ENCODE measurements at places on chromosomes 7 and 10.

DNA sequence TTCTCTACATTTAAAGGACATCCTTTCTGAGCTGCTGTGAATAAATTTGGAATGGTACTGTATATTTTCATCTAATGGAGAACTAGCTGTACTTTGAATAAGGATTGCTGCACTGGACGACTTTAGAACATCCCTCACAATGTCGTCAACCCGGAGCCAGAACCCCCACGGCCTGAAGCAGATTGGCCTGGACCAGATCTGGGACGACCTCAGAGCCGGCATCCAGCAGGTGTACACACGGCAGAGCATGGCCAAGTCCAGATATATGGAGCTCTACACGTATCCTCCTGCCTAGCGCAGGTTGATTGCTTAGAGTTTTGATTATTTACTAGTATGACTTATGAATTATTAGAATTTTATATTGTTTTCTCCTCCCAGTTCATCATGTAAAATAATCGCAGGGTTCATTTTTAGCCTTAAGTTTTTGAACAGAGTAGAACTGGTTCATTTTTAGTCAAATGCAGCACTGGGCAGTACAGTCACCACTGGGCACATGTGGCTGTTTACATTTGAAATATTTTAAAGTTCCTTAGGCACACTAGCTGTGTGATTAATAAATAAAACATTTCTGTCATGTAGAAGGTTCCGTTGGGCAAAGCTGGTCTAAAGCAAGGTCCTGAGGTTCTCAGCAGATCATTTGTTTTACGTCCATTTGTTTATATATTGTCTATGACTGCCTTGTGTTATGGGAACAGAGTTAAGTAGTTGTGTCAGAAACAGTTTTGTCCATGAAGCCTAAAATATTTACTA, 31.5 kb downstream of the CUL1 start:
- DNase-seq, result no peak

DNA sequence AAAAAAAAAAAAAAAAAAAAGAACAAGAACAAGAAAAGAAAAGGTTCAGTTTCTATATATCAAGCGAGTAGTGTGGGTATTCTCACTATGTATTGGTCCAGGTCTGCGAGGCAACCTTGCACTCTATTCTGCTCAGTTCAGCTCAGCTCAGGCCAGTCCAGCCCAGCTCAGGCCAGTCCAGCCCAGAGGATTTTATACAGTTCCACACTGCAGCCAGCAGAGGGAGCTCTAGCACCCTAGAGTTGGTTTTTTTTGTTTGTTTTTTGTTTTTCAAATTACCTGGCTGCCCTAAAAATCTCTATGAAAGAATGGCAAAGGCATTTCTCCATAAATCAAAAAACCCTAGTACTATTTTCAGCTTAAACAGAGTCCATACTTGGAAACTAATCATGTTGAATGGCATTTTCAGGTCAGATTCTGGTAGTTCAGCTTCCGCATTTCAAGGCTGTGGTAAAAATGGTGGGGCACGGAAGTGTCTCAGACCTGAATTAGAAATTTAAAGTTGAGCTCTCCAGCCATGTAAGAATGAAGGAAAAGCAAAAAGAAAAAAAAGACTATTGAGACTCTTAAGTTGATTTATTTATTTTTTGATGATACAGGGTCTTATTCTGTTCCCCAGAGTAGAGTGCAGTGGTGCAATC, 55.2 kb upstream of the GSDME start:
- DNase-seq, result no peak

DNA sequence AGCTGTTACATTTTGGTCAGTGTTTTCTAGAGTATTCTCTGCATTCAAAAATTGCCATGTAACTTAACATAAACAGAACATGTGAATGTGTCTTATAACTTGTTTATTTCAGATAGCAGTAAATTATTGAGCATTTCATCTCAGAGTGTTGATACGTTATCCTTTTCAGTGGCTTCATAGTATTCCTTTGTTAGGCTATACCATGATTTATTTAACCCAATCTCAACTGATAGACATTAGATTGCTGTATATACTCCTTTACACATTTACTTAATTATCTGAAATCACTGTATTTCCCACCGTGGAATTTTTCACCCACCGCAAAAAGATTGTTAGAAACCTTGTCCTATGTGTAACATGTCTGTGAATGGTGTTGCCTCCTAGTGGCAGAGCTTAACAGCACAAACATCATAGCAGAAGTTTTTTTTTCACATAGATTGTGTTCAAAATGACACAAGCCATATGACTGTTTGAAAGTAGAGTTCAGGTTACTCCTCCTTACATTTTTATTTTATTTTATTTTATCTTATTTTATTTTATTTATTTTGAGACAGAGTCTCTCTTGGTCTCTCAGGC, 21.4 kb downstream of the SLF2 start:
- DNase-seq, result no peak

DNA sequence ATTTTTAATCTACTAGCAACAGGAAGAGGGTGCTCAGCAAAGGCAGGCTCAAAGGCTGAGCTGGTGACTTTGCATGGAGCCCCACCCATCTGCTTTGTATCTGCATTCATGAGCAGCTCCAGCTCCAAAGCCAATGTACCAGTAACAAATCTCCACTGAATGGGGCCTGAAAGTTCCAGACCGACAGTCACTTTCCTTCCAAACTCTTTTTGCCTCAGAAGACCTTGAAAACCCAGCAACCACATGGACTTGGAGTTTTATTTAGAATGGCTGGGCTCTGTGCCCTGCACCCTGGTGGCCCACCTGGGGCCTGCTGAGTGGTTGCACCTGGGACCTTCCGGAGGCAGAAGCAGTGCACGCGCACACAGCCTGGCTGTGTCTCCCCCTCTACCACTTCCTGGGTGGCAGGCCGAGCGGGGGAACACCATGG, 195.0 kb upstream of the PLXNA4 start:
- DNase-seq, result no peak

GRCh38 chr7:101990811-101991418, 173.5 kb downstream of the CUX1 start:
- DNase-seq, result no peak

GRCh38 chr7:16989811-16990413, 108.1 kb upstream of the AGR3 start:
- no peak for DNase-seq

DNA sequence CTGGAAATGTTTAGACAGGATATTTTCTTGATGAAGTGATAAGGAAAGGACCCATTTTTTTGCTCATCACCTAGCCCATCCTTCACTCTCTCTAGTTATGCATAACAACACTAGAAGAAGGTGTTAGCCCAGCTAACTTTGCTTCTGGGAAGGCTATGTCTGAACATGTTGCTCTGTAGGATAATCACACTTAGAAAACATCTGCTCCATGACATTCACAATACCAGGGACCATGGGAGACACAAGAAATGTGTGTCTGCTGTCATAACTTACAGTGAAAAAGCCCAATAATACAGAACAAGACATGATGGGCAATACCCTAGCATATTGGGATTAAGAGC, 13.9 kb upstream of the ZNF282 start:
- DNase-seq, result no peak

- no peak for DNase-seq
These were observed 1.3 kb downstream of the ANXA11 start for GRCh38 chr10:80203835-80204676.

DNA sequence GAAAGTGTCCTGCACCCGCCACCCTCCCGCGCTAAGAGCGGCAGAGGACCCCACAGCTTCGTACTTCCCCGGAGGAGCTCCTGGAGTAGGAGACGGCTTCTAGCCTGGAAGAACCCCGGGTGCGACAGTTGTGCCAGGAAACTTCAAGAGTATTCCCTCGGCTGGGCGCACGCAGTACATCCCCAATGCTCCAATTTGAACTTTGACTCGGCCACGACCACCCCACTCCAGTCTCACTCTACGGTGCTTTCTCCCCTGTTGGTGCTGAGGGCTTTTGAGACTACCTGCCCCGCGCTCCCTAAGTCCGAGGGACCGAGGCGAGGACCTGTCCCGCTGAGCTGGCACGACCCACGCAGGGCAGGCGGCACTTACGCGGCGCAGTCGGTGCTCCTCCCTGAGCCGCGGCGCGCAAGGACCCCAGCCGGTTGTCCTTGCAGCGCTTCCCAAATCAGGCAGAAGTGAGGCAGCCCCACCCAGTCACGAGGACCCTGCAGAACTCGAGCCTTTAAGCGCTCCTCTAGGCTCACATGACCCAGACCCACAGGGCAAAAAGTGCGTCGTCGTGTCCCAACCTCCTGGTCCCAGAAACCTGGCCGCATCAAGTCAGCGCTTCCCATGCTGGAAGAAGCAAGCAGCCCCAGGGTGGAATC, at the start of gene CPVL:
Gene CPVL (minus strand): TSS at position 481 of the 650 bp plus-strand sequence. CDS start 25,476 bp downstream, outside the sequence.
- peak; percentile 84 for DNase-seq

DNA sequence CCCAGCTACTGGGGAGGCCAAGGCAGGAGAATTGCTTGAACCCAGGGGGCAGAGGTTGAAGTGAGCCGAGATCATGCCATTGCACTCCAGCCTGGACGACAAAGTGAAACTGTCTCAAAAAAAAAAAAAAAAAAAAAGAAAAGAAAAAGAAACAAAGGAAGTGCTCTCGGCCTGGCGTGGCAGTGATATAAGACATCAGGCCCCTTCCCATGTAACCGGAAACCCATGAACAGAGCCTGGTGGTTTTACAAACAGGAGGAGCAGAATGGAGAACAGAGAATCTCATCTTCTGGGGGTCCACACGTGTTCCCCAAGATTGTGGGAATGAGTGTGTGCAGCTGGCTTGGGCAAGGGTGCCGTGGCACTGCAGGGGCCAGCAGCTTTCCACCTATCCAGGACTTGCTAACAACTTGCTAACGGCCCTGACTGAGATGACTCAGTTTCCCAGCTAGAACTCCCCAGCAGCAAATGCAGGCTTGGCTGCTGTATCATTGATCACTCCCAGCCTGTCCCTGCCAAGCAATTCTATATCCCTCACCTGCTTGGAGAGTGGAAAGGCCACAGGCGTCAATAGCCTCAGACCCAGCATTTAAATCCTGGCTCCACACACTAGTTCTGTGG, 103.0 kb downstream of the COL26A1 start:
- no peak for DNase-seq

- DNase-seq, result no peak
These were observed 38.1 kb downstream of the FAM107B start for GRCh38 chr10:14736600-14737081.

DNA sequence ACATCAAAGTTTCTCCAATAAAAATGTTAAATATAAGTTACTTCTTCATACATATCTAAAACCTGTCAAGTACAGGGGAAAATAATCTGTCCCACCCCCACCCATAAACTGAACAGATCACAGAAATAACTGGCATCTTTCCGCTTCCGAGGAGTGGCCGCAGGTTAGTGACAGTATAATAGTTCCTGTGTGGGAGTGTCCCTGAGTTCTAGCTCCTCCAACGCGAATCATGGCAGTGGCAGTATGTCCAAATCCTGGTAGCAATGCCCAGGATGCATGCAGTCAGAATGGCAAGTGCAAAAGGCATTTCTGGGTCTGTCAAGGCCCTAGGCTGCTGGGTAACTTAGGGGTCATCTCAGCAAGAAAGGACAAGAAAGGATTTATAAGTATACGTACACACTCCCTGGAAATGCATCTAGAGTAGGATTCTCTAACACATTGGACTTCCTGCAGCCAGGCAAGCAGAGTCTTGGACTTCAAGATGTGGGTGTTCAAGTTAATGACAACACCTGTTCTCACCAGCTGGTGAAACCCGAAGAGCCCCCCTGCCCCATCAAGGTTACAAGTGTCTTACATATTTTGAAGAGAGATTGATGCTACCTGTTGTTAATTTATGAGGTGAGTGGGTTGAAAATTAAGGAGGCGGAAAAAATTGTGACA, 94.4 kb upstream of the COL1A2 start:
- no peak for DNase-seq

DNA sequence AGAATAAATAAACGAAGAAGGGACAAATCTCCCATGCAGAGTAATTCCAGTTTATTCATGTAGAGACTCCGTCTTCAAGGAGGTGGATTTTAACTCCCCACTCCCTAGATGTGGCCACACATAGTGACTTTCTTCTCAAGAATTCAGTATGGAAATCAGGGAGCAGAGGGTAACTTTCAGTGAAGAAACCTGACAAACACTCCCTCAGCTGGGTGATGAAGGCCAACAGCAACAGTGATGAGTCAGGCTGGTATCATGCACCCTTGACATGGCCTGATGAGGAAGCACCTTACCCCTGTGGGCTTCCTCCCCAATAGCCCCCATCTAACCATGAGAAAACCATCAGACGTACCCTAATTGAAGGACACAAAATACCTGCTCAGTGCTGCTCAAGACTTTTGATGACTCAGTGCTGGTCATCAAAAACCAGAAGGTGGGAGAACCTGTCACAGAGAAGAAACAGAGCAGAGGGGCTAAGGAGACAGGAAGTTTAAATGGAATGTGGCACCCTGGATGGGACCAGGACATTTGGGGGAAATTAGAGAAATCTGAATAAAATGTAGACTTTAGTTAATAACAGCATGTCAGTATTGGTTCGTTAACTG, 50.6 kb downstream of the ADAMTS14 start:
- DNase-seq, result no peak

- no peak for DNase-seq
These were observed 48.4 kb downstream of the LHPP start for GRCh38 chr10:124509880-124510632.

GRCh38 chr10:105872665-105873064, 1231.6 kb downstream of the SORCS3 start:
- no peak for DNase-seq

GRCh38 chr7:155669717-155670505, 25.4 kb downstream of the RBM33 start:
- no peak for DNase-seq

DNA sequence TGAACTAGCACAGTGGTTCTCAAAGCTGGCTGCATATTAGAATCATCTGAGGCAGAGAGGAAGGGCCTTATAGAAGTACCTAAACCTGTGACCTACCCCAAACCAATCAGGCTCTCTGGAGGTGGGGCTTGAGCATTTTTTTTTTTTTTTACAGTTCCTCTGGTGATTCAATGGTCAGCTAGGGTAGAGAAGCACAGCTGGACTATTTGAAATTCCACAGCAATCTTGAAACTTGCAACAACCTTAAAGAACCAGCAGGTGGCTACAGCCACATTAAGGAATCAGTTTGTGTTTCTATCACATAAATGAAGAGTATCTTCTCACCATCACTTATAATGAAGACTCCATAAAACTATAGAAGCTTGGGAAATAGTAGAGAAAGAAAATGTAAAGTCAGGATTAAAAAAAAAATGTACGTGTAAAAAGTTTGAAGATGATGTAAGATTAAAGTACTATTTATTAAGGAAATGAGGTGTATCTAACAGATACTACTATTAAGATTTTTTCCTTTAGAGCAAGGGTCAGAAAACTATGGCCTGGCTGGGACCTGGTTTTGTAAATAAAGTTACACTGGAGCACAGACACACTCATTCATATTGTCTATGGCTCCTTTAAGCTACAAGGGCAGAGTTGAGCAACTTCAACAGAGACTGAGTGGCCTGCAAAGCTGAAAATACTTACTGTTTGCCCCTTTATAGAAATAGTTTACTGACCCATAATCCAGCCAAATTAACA, 3.8 kb downstream of the RTKN2 start:
- DNase-seq, result no peak

GRCh38 chr10:129404091-129404490, 63.0 kb upstream of the MGMT start:
- DNase-seq, result no peak

GRCh38 chr10:639001-639750, 50.3 kb downstream of the DIP2C start:
- DNase-seq, result no peak

Measured in NCI-H526 treated with DMSO at 0.1 percent for 48 hours (cell line).